ENCODE measurements at places on chromosomes 2 and 18. TPM values are rescaled to one million over a fixed set of nuclear protein-coding genes. Genes with fewer than 3 reads are reported as not detected.

DNA sequence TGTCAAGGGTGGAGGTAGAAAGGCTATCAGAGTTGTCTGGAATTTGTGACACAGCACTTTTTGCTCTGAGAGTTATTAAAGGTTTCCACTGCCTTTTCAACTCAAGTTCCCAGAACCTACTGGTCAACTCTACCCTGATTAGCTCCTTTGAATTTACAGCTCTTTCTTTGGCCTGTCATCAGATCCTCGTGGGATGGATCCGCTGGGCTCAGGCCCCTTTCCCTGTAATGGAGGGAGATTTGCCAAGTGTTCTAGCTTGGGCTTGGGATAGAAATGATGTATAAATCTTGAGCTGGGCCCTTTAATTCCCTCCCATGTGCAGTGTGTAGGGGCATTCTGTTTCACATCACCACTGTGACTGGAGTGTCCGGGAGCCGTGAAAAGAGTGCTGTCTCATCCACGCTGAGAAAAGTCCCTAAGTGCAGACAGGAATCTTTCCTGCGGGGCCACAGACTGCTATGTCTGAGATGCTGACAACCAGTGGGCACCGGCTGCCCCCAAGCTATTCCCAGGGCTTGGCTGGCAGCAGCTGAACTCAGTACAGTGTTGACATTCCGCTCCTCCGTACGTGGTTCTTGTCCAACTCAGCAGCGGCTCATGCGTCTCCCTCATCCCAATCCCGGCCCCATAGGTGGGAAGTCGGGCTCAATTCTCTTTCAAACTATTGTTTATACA lies 46.9 kb upstream of the ARHGAP28 start:
- no peak overlapping the region for H3K4me3 ChIP-seq
- no peaks in the 10 kb centered on the region for H3K27me3 ChIP-seq
- H3K36me3 ChIP-seq: no peaks in the 10 kb centered on the region
- no peak for DNase-seq
- H3K4me1 ChIP-seq: no peaks in the 10 kb centered on the region

DNA sequence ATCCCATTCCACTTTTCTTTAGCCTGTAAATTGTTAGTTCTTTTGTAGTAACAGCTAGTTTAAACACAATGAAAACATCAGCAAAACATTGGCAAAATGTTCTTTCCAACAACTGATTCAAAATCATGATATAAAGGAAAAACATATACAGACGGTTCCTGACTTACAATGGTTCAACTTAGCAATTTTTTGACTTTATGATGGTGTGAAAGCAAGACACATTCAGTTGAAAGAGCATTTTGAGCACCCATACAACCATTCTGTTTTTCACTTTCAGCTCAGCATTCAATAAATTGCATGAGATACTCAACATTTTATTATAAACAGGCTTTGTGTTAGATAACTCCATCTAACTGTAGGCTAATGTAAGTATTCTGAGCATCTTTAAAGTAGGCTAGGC lies 185.1 kb downstream of the NOL4 start:
- H3K27me3 ChIP-seq: no peaks in the 10 kb centered on the region
- no peaks in the 10 kb centered on the region for H3K4me1 ChIP-seq
- DNase-seq: no peak
- no peak overlapping the region for H3K27ac ChIP-seq

DNA sequence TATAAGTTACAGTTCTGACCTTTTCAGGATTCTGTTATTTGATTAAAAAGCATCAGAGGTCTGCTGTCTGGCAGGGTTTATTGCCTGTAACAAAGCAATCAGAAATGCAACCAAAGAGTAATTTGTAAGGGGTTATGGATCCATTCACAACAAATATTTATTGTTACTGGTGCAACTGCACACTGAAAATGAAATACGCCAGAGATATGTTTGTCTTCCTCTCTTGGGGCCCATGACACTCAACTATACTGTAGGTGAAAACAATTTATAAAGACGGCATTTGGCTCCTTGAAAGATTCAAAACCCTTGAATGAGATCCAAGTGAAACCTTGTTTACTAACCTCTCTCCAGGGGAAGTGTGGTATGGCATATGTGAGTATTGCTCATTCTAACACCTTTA lies 452.2 kb downstream of the MBD2 start:
- H3K27ac ChIP-seq: no peak overlapping the region
- H3K36me3 ChIP-seq: no peaks in the 10 kb centered on the region
- H3K27me3 ChIP-seq: no peaks in the 10 kb centered on the region
- H3K4me1 ChIP-seq: no peaks in the 10 kb centered on the region
- no peak overlapping the region for H3K4me3 ChIP-seq

The UGT1A3 gene
- total RNA-seq: not detected

GRCh38 chr2:130328710-130329109 lies 14.0 kb upstream of the IMP4 start:
- H3K4me3 ChIP-seq: no peak overlapping the region
- peaks cover 3% of the 10 kb centered on the region for H3K4me1 ChIP-seq
- H3K36me3 ChIP-seq: no peaks in the 10 kb centered on the region

DNA sequence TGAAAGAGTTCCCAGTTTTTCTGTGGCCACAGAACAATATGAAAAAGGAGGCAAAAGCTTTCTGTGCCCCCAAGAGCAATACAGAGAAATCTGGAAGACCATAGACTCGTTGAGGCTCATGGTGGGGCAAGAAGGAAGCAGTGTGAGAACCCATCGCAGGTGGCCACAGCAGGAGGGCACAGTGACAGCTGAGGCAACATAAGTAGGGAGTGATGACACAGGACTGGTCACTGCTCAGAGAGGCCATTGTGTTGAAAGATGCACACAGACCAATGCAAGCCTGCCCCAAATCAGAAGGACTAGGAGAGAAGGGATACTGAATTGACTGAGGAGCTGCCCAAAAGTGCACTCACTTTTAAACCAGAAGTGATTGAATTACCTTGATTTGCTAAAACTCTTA lies 483.6 kb downstream of the EPHA4 start:
- H3K27ac ChIP-seq: no peak overlapping the region
- no peak overlapping the region for H3K4me3 ChIP-seq
- no peak for DNase-seq
- H3K27me3 ChIP-seq: peaks cover 2% of the 10 kb centered on the region

The TMEM198 gene
- 0.86 TPM for total RNA-seq

The MOGAT1 gene
- total RNA-seq: not detected

The GRHL1 gene
- 0.79 TPM for total RNA-seq

DNA sequence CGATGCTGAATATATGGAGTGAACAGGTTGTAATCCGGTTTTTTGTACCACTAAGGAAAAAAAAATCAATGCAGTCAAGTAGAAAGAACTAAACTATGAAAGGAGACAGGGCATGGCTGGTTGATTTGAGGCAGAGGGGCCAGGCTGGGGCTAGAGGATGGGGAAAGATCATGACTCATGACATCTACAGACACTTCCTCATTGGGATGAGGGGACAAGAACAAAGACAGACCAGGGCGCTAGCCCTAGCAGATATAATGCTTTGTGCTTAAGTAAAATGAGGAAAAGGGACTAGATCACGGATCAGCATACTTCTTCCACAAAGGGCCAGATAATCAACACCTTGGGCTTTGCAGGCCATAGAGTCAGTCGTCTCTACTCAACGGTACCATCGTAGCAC lies 55.8 kb downstream of the ST6GAL2 start:
- DNase-seq: no peak
- H3K4me3 ChIP-seq: no peak overlapping the region
- no peak overlapping the region for H3K27ac ChIP-seq
- H3K27me3 ChIP-seq: peaks cover 6% of the 10 kb centered on the region

The IGFBP5 gene
- total RNA-seq: not detected

DNA sequence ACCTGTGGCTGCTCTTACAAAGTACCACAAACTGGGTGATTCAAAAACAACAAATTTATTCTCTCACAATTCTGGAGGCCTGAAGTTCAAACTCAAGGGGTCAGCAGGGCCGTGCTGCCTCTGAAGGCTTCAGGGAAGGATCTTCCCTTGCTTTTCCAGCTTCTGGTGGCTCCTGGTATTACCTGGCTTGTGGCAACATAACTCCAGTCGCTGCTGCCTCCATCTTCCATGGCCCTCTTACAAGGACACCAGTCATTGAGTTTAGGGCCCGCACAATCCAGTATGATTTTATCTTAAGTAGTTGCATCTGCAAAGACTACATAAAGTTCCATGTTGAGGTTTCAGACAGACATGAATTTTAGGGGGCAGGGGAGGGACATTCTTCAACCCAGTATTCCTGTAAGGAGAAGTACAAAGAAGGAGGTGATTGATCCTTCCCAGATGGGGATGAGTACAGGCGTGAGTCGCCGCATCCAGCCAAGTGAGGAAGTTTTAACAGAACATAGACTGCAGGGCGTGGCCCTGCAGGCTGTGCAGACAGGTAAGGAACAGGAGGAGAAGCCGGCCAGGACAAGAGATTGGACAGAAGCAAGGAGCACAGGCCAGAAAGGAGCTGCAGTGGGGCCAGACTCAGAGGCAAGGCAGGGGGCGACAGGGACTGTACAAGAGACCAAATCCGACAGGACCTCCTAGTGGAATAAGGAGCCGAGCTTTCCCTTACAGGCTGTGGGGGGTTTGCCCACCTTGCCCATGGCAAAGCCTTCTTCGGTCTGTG lies 44.4 kb upstream of the BZW1 start:
- H3K27me3 ChIP-seq: no peaks in the 10 kb centered on the region
- no peak for DNase-seq
- H3K36me3 ChIP-seq: no peaks in the 10 kb centered on the region
- no peak overlapping the region for H3K27ac ChIP-seq

- no peaks in the 10 kb centered on the region for H3K27me3 ChIP-seq
- H3K36me3 ChIP-seq: no peaks in the 10 kb centered on the region
- H3K4me1 ChIP-seq: no peaks in the 10 kb centered on the region
- no peak for DNase-seq
- no peak overlapping the region for H3K4me3 ChIP-seq
Measured at GRCh38 chr2:166104773-166105172, 23.0 kb downstream of the SCN1A start.

GRCh38 chr2:160431441-160431840 lies 62.2 kb downstream of the RBMS1 start:
- H3K27me3 ChIP-seq: no peaks in the 10 kb centered on the region
- peaks cover 47% of the 10 kb centered on the region for H3K4me1 ChIP-seq
- no peak for DNase-seq
- no peak overlapping the region for H3K4me3 ChIP-seq
- H3K36me3 ChIP-seq: peaks cover 9% of the 10 kb centered on the region

The DNAJB2 gene
- 24.9 TPM for total RNA-seq

DNA sequence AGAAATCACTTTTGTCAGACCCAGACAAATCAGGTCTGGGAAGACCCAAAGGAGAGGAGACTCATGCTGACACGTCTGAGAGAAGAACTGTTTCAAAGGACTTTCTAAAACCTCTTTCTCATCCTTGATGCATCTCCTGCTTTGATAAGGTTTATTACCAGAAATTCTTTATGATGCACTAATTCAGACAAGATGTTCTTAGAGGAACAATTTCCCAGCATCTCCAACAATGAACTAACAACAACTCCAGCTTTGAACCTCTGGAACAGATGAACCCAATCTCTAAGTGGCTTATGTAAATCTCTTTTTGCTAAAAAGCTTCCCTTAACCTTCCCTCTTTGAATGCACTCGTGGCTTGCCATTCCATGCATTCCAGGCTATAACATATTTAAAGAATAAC lies 15.9 kb upstream of the SERPINB11 start:
- peaks cover 3% of the 10 kb centered on the region for H3K27me3 ChIP-seq
- no peaks in the 10 kb centered on the region for H3K36me3 ChIP-seq
- H3K27ac ChIP-seq: no peak overlapping the region
- DNase-seq: no peak
- no peak overlapping the region for H3K4me3 ChIP-seq

- H3K27me3 ChIP-seq: peaks cover 3% of the 10 kb centered on the region
- no peak overlapping the region for H3K27ac ChIP-seq
- H3K4me3 ChIP-seq: no peak overlapping the region
- no peaks in the 10 kb centered on the region for H3K36me3 ChIP-seq
- DNase-seq: no peak
Measured at GRCh38 chr2:196515608-196516007, 123.9 kb upstream of the CCDC150 start.

- H3K4me3 ChIP-seq: no peak overlapping the region
- DNase-seq: no peak
- H3K36me3 ChIP-seq: peaks cover 5% of the 10 kb centered on the region
- H3K27me3 ChIP-seq: no peaks in the 10 kb centered on the region
- H3K4me1 ChIP-seq: no peaks in the 10 kb centered on the region
- no peak overlapping the region for H3K27ac ChIP-seq
Measured at GRCh38 chr2:25445464-25445863, 103.7 kb upstream of the DNMT3A start.

The IL36RN gene
- not detected for total RNA-seq

GRCh38 chr2:44948565-44949328 lies 7.2 kb downstream of the SIX3 start:
- H3K4me1 ChIP-seq: peaks cover 32% of the 10 kb centered on the region
- H3K36me3 ChIP-seq: no peaks in the 10 kb centered on the region
- H3K4me3 ChIP-seq: no peak overlapping the region

- H3K4me3 ChIP-seq: no peak overlapping the region
- H3K27ac ChIP-seq: no peak overlapping the region
- DNase-seq: no peak
- no peaks in the 10 kb centered on the region for H3K4me1 ChIP-seq
- no peaks in the 10 kb centered on the region for H3K36me3 ChIP-seq
- no peaks in the 10 kb centered on the region for H3K27me3 ChIP-seq
Measured at GRCh38 chr2:7878786-7879482, 802.9 kb upstream of the ID2 start.

DNA sequence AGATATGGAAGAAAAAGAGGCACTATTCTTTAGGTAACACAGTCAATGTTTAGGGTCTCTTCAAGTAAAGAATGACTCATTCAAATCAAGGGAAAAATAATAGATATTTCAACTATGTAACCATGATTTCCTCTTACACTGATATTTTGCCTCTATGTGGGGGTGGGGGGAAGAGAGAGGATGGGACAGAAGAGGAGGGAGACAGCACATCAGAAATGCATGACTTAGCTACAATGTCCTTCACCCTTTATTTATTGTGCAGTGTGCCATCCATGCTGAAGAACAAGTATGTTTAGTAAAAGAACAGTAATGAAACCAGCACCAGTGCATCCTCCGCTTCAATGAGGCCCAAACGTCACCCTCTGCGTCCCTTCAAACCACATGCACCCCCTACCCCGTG lies 204.8 kb downstream of the HDAC4 start:
- peaks cover 8% of the 10 kb centered on the region for H3K36me3 ChIP-seq
- no peaks in the 10 kb centered on the region for H3K27me3 ChIP-seq
- DNase-seq: no peak
- no peak overlapping the region for H3K4me3 ChIP-seq

GRCh38 chr2:235264512-235264911 lies 229.3 kb upstream of the AGAP1 start:
- H3K36me3 ChIP-seq: no peaks in the 10 kb centered on the region
- H3K27me3 ChIP-seq: peaks cover 43% of the 10 kb centered on the region
- DNase-seq: no peak

DNA sequence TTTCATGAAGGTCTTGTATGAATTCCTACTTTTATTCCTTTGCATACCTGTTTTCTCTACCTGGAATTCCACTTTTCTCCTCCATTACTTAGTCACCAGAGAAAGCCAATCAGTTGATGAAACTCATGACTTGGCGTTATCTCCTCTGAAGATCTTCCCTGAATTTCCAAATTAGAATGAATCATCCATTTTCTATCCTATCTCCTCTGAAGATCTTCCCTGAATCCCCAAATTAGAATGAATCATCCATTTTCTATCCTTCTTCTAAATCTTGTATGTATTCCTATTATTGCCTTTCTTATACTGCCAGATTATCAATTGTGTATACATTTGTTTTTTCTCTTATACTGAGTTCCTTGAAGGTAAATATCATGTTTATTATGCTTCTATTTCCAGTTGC lies 440.4 kb downstream of the CCDC85A start:
- H3K36me3 ChIP-seq: no peaks in the 10 kb centered on the region
- H3K4me3 ChIP-seq: no peak overlapping the region

- H3K27ac ChIP-seq: no peak overlapping the region
- no peak for DNase-seq
- H3K36me3 ChIP-seq: no peaks in the 10 kb centered on the region
- no peak overlapping the region for H3K4me3 ChIP-seq
- no peaks in the 10 kb centered on the region for H3K4me1 ChIP-seq
Measured at GRCh38 chr2:236214376-236214995, 46.3 kb upstream of the GBX2 start.

Data from activated naive CD4-positive, alpha-beta T cell treated with anti-CD3 and anti-CD28 coated beads for 36 hours (primary cell).